Naive thymus-derived CD4-positive, alpha-beta T cell (primary cell): ENCODE measurements at places on chromosomes 2 and 18. TPM values are rescaled to one million over a fixed set of nuclear protein-coding genes. Genes with fewer than 3 reads are reported as not detected.

Gene C2orf66
- total RNA-seq: 0.53 and 1.1 TPM in 2 replicates

Gene GPR35
- total RNA-seq: 8.4 TPM

Gene CCDC178
- not detected for total RNA-seq

- peak overlapping the region; percentile 60 for H3K4me3 ChIP-seq
- no peaks in the 10 kb centered on the region for H3K27me3 ChIP-seq
- DNase-seq: peak; percentile 66
- H3K27ac ChIP-seq: peak overlapping the region; percentile 77
- H3K36me3 ChIP-seq: no peaks in the 10 kb centered on the region
Observed at GRCh38 chr2:157875641-157876065, 477 bp downstream of the ACVR1 start.

GRCh38 chr2:102176172-102176571 is 10.7 kb upstream of the IL1RL2 start:
- H3K36me3 ChIP-seq: no peaks in the 10 kb centered on the region
- H3K4me3 ChIP-seq: no peak overlapping the region
- no peak for DNase-seq
- H3K27ac ChIP-seq: no peak overlapping the region

DNA sequence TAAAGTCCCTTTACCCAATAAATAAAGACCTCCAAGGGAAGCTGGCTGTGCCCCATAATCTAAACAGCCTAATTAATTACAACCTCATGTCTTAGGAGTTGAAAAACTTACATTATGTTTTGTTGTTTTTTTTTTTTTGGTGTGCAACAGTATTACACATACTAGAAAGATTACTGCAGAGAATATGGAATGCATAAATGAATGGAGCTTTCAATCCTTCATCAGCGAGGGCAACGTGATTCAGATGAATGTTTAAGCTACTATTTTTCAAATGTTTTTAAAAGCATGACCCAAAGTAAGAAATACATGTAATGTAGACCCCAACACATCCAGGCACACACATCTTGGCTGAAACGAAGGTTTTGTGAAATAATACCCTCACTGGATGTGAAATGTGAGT is 167.1 kb upstream of the FN1 start:
- H3K4me1 ChIP-seq: no peaks in the 10 kb centered on the region
- no peak overlapping the region for H3K27ac ChIP-seq
- DNase-seq: no peak
- no peak overlapping the region for H3K4me3 ChIP-seq
- no peaks in the 10 kb centered on the region for H3K27me3 ChIP-seq

- no peak overlapping the region for H3K27ac ChIP-seq
- no peak for DNase-seq
- no peaks in the 10 kb centered on the region for H3K36me3 ChIP-seq
- H3K4me1 ChIP-seq: no peaks in the 10 kb centered on the region
Observed at GRCh38 chr2:22536133-22536532, 848.8 kb upstream of the KLHL29 start.

- no peaks in the 10 kb centered on the region for H3K27me3 ChIP-seq
- no peaks in the 10 kb centered on the region for H3K4me1 ChIP-seq
- no peak for DNase-seq
- H3K4me3 ChIP-seq: no peak overlapping the region
- no peaks in the 10 kb centered on the region for H3K36me3 ChIP-seq
Observed at GRCh38 chr2:85735691-85736090, 18.1 kb upstream of the ATOH8 start.
